Stimulated activated CD8-positive, alpha-beta memory T cell treated with anti-CD3 and anti-CD28 coated beads, Interleukin-2, amount 100 ng/mL, for 1 hour (primary cell): ENCODE measurements at places on chromosomes 6 and 20.

GRCh38 chr6:99334526-99335127 lies 14.8 kb downstream of the FAXC start:
- no peak for DNase-seq

DNA sequence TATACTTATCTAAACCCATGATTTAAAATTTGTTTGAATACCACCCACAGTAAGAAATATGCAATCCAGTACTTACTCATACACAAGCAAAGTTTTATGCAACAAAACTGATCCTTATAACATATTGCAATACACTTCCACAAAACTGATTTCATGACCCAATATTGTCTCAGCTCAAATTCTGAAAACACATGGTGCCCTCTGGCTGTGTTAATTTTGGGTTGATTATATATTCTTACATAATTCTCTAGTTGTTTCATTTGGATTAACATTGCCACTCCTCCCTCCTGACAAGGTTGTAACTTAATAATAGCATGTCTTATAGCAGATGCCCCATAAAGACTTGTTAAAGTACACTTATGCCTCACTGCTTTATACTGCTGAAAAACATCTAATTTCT lies 73.0 kb upstream of the TULP1 start:
- no peak for DNase-seq

- no peak for DNase-seq
Measured at GRCh38 chr20:47654370-47654769, 130.9 kb downstream of the SULF2 start.

- no peak for DNase-seq
Measured at GRCh38 chr20:57835588-57836455, 126.0 kb upstream of the PMEPA1 start.

GRCh38 chr6:65229825-65230224 lies 477.2 kb downstream of the EYS start:
- DNase-seq, result no peak

- DNase-seq, result no peak
Measured at GRCh38 chr6:112437058-112437457, 89.9 kb downstream of the RFPL4B start.

GRCh38 chr6:148547110-148547509 lies 199.7 kb upstream of the UST start:
- DNase-seq, result no peak

GRCh38 chr6:15132854-15133670 lies 112.8 kb upstream of the JARID2 start:
- DNase-seq, result no peak

DNA sequence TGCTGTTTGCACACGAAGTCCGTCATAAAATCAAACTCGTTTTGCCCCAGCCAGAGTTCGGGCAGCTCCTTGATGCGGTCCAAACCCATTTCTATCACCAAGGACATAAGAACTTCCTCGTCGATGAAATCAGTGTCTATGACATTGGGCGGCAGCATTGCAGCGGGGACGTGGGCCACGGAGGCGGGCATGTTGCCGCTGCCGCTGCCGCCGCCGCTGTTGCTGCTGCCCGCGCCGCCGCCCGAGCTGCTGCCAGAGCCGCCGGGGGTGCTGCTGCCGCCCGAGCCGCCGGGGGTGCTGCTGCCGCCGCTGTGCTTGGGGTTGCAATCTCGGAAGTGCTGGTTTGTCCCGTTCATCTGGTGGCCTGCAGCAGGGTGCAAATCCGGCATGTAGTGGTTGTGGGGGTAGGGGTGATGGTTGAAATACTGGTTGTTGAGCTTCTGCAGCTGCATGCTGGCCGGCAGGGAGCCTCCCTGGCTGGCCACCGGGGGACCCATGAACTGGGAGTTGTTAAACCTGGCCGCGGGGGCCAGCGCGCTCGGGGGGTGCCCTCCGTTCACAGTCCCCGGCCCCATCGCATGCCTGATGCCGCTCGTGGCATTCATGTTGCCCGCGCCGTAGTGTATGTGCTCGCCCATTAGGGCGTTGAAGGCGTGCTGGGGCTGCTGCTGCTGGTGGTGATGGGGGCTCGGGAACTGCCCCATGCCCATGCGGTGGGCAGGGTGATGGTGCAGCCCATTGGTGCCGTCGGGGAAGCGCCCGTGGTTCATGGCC lies 1.1 kb downstream of the CITED2 start:
- no peak for DNase-seq

DNA sequence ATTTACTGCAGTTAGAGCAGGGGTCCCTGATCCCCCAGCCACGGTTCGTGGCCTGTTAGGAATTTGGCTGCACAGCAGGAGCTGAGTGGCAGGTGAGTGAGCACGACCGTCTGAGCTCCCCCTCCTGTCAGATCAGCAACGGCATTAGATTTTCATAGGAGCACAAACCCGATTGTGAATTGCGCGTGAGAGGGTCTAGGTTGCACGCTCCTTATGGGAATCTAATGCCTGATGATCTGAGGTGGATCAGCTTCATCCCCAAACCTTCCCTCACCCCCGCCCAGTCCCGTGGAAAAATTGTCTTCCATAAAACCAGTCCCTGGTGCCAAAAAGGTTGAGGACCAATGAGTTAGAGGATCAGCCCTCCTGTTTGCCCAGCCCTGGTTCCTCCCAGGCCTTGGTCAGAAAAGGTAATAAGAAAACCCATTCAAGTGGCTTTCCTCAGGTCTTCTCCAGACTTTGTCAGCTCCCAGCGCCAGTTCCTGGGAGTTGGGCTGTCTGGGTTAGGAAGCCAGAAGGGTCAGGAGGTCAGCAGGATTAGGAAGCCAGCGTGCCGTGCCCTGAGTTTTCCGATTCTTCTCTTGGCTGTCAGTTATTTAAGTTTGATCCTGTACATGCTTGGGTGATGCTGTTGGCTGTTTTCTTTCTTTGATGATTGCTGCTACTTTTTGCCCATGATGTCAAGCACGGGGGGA lies 139.9 kb upstream of the PMEPA1 start:
- no peak for DNase-seq

GRCh38 chr6:71043902-71044301 lies 87.0 kb upstream of the B3GAT2 start:
- no peak for DNase-seq

DNA sequence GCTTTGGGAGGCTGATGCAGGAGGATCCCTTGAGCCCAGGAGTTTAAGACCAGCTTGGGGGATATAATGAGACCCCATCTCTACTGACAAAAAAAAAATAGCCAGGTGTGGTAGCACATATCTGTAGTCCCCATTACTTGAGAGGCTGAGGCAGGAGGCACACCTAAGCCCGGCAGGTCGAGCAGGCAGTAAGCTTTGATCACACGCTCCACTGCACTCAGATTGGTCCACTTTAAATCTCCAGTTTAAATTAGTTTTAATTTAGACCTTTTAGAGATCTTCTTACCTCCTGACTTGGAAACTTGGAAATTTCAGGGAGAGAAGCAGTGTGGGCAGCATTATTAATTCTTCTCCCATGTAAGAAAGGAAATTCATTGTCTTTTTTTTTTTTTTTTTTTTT lies 16.8 kb upstream of the PLCB4 start:
- DNase-seq, result no peak

DNA sequence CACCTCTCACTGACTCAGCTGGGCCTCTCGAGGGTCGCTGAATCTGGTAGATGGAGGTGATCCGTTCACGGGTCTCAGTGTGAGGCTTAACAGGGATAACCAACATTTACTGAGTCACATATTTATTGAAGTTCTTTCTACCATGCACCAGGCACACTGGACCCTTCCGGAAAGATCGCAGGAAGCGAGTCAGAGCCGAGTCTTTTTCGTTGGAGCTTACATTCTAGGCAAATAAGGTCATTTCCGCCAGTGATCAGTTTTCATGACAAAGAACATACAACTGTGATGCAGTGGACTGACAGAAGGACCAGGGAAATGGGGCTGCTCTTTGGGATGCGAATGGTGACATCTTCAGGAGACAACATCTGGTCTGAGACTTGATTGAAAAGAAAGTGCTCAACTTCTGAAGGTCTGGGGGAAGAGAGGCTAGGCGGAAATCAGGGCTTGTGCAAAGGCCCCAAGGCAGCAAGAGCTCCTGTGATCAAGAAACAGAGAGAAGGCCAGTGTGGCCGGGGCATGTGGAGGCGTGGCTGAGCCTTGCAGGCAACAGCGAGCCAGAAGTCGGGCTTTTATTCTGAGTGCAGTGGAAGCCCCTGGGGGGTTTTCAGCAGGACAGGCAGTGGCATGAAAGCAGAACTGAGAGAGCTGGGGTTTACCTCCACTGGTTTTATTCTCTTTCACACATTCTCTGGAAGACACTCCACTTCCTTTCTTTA lies 56.7 kb downstream of the APCDD1L start:
- DNase-seq, result no peak

DNA sequence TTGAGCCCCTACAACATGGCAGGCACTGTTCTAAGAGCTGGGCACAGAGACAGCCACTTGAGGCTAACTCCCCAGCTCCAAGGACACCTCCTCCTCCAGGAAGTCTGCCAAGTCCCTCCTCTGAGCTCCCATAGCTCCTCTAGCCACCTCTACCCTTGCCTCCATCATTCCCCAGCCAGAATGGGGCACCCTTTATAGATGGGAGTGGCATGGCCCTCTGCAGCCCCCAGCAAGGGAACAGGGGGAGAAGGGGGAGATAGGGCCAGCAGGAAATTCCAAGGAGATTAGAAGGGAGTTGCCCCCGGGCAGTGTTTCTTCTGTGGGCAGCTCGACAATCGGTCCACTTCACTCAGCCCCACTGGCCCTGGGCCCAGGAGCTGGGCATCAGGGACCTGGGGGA lies 19.7 kb upstream of the TLDC2 start:
- no peak for DNase-seq

GRCh38 chr6:13438126-13438525 lies 49.3 kb downstream of the GFOD1 start:
- no peak for DNase-seq

DNA sequence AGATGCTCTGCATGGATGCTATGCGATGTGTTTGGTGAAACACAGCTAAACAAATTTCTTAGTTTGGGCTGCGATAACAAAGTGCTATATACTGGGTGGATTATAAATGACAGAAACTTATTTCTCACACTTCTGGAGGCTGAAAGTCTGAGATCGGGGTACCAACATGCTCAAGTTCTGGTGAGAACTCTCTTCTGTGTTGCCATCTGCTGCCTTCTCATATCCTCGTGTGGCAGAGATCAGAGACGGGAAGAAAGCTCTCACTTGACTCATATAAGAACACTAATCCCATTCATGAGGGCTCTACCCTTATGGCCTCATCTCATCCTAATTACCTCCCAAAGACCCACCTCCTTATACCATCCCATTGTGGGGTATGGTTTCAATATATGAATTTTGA lies 162.0 kb upstream of the DTNBP1 start:
- DNase-seq, result no peak

DNA sequence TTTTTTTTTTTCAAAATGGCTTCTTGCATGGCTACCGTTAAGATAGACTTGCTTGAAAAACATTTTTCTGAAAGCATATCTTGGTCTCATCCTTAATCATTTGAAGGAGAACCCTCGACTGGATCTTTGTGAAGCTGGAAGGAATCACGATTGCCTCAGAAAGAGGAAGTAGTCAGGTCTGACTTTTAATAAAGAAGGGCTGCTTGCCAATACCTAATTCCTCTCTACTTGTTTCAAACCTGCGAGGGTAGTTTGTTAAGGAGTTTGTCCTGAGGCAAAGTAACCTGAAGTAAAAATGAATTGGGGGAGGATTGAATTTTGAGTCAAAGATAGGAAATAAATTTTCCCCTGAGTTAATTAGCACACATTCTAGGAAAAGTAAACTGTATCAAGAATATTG lies 288.1 kb upstream of the MAP3K7 start:
- DNase-seq, result no peak

- no peak for DNase-seq
Measured at GRCh38 chr6:158662954-158663624, 13.2 kb downstream of the SYTL3 start.

- DNase-seq, result no peak
Measured at GRCh38 chr6:125859727-125860126, 69.0 kb downstream of the NCOA7 start.

DNA sequence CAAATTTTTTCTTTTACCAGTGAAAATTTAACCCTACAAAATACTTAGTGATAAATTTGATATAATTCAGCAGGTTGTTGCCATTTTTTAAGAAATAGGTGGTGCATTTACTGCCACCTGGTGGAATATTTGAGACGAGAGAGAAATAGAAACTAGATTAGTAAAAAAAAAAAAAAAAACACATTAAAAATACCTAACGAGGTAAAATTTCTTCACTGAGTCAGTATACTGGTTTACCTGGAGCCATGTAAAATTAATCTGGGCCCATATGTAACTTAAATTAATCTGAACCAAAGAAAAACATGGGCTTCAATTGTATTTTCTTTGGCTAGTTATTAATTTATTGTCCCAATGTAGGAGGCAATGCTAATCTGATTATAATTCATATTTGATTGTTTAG lies 520.8 kb downstream of the EPM2A start:
- no peak for DNase-seq

- no peak for DNase-seq
Measured at GRCh38 chr6:145147981-145148749, 587.2 kb downstream of the EPM2A start.

DNA sequence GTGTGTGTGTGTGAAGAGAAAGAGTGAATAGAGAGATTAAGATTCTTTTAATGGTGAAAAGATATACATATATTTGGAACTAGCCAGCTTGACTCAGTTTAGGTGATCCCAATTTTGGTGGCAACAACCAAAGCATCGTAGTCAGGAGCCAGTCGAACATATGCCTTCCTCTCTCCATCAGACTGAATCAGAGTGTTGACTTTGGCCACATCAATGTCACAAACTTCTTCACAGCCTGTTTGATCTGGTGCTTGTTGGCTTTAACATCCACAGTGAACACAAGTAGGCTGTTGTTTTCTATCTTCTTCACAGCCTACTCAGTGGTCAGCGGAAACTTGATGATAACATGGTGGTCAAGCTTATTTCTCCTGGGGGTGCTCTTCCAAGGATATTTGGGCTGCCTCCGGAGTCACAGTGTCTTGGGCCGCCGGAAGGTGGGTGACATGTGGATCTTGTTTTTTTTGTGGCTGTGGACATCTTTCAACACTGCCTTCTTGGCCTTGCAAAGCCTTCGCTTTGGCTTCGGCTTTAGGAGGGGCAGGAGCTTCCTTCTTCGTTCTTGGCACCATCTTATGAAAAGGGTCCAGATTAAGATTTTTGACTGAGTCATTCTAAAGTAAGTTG lies 3.4 kb downstream of the HLA-F start:
- DNase-seq, result no peak

DNA sequence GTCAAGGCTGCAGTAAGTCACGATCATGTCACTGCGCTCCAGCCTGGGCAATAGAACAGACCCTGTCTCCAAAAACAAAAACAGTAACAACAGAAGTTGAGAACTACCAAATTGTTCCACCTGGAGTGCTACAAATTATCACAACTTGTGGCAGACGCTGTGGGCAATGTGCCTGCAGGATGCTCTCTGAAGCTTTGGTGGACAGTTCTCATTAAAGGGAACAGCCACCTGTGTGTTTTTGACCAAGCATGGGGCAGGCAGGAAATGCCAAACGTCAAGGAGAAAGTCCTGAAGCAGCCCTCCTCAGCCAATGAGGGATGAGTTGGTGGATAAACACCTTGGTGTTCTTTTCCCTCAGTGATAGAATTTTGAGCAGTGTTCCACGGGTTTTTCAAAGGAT lies 15.8 kb downstream of the COX4I2 start:
- no peak for DNase-seq

- no peak for DNase-seq
Measured at GRCh38 chr6:3545156-3545555, 88.3 kb upstream of the SLC22A23 start.
